ENCODE measurements at places on chromosomes 12 and 14. TPM values are rescaled to one million over a fixed set of nuclear protein-coding genes. Genes with fewer than 3 reads are reported as not detected.

GRCh38 chr12:93157279-93157678 is 220.4 kb upstream of the NUDT4 start:
- no peak for DNase-seq

DNA sequence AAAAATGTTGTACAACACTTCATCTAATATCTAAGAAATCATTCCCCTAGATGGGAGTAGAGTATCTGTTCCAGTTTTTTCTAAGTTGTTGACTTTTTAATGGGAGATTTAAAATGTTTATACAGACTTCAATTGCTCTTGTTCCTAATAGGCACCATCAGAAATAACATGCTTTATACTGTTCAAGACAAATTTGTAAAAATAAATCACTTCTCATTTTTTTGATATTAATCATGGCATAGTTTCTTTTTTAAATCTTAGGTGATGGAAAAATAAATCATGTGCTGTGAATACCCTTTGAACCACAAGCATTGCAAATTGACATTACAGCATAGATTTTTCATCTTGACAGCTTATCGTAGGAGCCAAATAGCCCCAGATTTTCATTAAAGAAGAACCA is 473.5 kb upstream of the MGAT4C start:
- DNase-seq, result no peak

DNA sequence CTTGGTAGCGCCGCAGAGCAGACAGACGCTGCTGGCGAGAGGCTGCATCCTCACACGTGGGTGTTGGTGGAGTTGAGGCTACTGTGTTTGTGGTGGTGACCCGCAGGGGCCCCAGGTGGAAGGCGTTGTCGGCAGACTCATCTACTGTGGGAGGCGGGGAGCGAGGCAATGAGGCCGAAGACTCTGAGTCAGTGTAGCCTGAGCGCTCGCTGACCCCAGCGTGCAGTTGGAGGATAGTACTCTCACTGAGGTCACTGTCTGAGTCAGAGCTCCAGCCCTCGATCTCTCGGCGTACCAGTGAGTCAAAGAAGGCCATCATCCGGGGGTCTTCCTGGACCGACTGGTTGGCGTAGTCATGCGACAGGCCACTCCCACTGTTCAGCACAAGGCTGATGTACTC is 76.0 kb upstream of the ACTN1 start:
- DNase-seq, result no peak

DNA sequence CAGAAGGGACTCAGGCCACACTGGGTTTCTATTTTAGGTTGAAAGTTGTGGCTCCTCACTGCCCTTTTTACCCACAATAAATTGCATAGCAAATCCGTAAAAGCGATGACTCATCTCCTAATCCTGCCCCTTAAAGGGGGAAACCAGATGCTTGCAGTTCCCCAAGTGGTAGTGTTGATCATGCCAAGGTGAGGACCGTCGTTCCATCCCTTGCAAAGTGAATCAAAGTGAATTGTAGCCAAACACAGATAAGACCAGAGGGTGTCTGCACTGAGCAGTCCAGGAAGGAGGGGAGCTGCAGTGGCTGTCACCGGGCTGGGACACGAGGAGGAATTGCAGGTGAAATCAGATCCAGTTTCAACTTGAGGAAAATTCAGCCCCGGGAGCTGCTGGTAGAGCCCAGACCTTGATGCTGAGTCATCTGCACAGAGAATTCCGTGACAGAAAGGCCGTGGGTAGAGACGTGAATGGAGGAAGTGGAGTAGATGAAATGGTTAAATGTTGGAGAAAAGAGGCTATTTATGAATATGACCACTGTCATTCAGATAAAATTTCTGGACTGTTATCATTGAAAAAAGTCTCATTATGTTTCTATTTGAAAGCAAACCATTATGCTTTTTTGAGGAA is 44.2 kb upstream of the MMP17 start:
- DNase-seq, result peak; percentile 62

DNA sequence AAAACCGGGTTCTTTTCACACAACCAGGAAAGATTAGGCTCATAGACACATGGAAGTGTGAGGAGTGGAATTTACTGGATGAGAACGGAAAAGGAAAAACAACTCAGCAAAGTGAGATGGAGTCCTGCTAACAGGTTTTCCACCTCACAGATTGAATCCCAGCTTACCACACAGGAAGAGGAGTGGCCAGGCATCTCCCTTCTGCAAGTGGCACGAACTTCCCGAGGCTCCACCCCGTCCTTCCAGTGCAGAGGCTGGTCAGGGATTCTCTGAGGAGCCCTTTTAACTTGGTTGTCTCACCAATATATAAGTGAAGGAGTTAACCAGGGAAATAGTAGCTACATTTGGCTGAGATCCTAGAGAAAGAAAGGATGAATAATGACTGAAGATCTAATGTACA is 102.8 kb downstream of the SCAF11 start:
- no peak for DNase-seq

Gene RPS6KA5
- polyA plus RNA-seq, result 3.0 TPM

DNA sequence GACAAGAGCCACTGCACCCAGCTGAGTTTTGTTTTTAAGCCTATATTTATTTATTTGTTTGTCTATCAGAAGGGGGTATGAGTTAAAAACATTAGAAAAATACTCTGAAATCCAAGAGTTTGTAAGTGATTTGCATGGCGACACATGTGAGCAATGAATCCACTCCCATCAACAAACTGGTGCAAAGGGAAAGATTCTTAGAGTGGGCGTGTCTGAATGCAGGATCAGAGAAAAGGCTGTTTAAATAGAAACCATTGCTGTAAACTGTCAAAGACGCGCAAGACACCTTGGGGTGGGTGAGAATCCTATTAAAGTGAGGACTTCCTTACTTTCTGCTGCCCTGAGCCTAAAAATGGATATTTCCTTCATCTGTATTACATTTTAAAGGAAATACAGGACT is 51.9 kb downstream of the ZFYVE26 start:
- DNase-seq, result peak; percentile 7

GRCh38 chr12:56234746-56235436 is 5.0 kb downstream of the SLC39A5 start:
- no peak for DNase-seq

GRCh38 chr12:65334521-65334920 is 56.0 kb downstream of the MSRB3 start:
- DNase-seq, result no peak

- DNase-seq, result no peak
Measured at GRCh38 chr12:45827974-45828373, 98.5 kb downstream of the ARID2 start.

Gene DPPA3
- polyA plus RNA-seq, result not detected

Gene HOTAIR
- 0.71 TPM for polyA plus RNA-seq

- no peak for DNase-seq
Measured at GRCh38 chr12:71130521-71131069, 27.2 kb downstream of the TSPAN8 start.

Gene STON2
- polyA plus RNA-seq, result 0.59 TPM

DNA sequence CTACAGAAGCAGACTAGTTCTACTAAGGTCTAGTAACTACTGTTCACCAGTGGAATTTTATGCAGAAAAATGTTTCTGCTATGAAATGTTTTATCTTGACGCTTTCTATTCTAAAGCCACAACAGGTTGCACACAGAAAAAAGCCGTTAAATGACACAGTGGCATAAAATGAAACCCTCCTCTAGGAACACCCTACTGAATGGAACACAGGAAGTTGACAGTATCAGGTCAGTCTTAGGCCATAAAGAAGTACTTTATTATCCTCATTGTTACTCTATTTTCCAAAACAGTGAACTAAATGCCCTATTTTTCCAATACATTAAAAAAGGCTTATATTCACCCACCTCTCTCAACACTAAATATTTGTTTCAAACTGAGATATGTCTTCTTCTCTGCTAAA is 21.9 kb downstream of the EPS8 start:
- no peak for DNase-seq

Gene CD163L1
- polyA plus RNA-seq, result 0.34 TPM

Gene KLHDC1
- polyA plus RNA-seq, result 1.2 TPM

DNA sequence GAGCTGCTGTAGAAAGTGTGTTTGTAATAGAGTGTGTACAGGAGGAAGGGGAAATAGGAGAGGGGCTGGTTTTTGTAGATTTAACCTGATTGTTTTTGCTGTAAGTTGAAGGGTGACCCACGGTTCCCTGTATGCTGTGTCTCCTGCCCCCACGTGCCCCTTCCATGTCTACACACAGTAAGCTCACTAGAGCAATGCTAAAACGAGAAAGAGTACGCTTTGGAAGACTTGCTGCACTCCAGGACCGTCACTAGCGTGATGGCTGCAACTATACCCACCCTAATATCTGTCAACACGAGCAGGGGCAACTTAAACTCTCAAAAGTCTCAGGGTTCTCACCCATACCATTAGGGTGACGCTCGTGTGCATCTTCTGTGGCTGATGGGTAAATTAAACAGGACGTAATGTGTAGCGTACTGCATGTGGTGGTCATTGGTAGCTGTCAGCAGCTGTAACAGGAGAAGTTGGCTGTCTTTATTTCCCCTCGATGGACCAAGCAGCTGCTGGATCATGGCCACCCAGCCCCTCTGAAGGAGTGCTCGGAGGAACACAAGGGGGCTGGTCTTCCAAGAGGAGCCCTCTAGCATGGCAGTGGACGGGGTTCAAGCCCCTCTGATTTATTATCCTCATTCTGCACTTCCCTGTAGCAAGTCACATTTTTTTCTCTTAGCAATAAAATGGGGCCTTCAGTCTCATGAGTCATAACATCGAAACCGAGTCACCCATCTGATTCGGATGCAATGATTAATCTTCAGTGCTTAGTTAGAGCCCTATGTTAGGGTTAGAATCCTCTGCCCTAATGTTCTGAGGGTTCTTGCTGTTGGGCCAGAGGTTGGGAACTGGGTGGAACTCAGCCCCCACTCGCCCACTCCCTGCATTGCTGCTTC is 14.0 kb downstream of the CCND2 start:
- no peak for DNase-seq

Gene ADAM20
- polyA plus RNA-seq, result 0.04 TPM

DNA sequence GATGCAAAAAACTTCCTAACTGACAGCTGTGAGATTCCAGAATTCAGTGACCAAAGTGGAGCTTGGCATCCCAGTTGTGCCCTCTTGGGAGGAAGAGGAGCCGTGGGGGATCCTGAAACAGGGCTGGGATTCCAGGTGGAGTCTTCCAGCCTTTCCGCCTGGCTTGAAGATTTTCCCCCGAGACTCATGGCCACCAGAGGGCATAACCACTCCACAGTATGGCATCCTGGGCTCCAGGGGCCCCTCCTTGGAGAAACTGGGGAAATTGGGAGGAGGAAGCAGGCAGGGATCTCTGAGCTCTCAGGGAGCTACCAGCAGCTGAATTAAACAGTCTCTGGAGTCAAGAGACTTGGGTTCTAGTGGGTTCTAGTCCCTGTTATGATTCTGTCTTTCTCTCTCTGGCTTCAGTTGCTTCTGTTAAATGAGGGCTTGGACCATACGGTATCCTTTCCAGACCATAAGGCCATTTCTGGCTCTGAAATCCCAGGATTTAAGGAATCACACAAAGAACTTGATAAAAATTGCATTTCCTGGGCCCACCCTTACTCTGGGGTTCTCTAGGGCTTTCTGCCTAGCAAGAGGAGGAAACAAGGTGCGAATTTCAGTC is 2.6 kb upstream of the TAMALIN start:
- DNase-seq, result peak; percentile 69

Gene TCTN2
- polyA plus RNA-seq, result 9.7 TPM
